ENCODE measurements at places on chromosomes 7 and 10.
A peak's percentile ranks its signal among the peaks of the same experiment; 100 is the strongest.

- no peak for DNase-seq
- no peak overlapping the region for H3K27ac ChIP-seq
- no peak overlapping the region for H3K4me3 ChIP-seq
- no peaks in the 10 kb centered on the region for H3K27me3 ChIP-seq
- H3K36me3 ChIP-seq = no peaks in the 10 kb centered on the region
Observed at GRCh38 chr10:21272643-21273399, 252.7 kb downstream of the SKIDA1 start.

GRCh38 chr7:97002555-97003261 is 2.6 kb upstream of the DLX6 start:
- no peak overlapping the region for H3K4me3 ChIP-seq
- H3K27ac ChIP-seq = no peak overlapping the region
- H3K36me3 ChIP-seq = no peaks in the 10 kb centered on the region
- no peaks in the 10 kb centered on the region for H3K4me1 ChIP-seq

GRCh38 chr7:72446591-72447462 is 34.7 kb upstream of the CALN1 start:
- H3K27ac ChIP-seq = no peak overlapping the region
- no peak for DNase-seq
- H3K36me3 ChIP-seq = no peaks in the 10 kb centered on the region

DNA sequence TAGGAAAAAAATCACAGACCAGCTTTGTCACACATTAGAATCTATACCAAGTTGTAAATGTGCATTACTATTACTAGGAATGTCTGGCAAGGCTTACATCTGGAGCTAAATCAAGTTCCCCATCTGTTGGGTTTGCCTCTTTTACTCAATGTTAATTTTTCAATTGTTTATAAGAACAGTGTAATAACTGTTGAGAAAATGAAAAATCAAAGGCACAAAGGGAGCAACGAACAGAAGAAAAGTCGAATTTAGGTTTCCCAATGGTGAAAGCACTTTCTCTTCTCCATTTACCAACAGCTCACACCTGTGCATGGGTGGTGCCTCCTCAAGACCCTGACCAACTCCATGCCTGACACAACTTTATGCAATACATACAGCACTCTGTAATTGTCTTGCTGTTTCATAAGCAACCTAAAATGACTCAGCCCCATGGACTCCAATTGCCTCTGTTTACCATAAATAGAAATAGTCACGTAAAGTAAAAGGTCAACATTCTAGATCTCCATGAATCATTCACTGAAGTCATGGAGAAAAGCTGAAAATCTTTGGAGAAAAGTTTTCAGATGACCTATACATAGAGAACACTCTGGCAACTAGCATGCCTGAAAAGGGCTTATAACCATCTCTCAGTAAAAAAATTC is 95.5 kb upstream of the KCNIP2 start:
- H3K27me3 ChIP-seq = no peaks in the 10 kb centered on the region
- no peak for DNase-seq
- peaks cover 3% of the 10 kb centered on the region for H3K36me3 ChIP-seq
- peak overlapping the region; percentile 23 for H3K4me3 ChIP-seq
- peaks cover 9% of the 10 kb centered on the region for H3K4me1 ChIP-seq
- H3K27ac ChIP-seq = peak overlapping the region; percentile 83

DNA sequence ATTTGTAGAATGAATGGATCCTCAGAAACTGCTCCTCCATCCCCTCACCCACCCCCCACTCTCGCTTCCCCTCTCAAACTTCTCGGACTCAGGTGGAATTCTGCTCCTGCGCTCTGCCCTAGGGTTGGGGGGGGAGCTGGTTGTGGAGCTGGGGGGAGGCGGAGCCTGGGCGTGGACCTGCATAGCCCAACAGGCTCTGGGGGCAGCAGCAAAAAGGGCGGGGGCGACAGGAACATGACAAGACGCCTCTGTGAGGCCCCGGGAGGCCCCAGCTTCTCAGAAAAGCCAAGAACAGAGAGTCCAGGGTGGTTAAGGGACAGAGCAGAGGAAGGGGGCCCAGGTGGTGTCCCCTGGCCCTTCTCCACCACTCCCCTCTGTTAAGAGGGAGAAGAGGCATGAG is 3.5 kb downstream of the TSC22D4 start:
- H3K4me1 ChIP-seq = peaks cover 24% of the 10 kb centered on the region
- no peaks in the 10 kb centered on the region for H3K27me3 ChIP-seq
- H3K4me3 ChIP-seq = peak overlapping the region; percentile 92
- peak overlapping the region; percentile 74 for H3K27ac ChIP-seq
- H3K36me3 ChIP-seq = peaks cover 14% of the 10 kb centered on the region

DNA sequence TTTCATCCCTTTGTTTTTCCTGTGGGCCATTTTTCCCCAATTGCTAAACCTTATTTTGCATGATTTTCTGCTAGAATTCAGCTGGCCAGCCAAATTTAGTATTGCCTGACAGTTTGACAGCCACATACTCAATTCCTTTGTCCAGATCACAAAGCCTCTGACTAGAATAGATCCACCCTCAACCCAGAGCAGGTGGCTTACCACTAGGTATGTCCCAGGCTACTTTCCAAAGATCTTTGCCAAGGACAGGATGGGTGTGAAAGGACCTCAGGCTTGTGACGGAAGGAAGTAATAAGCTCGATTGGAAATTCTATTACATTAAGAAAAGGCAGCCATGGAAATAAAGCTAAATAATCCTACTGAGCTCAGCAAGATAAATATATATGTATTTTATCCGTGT is 50.6 kb upstream of the AGK start:
- DNase-seq = no peak
- no peaks in the 10 kb centered on the region for H3K36me3 ChIP-seq
- H3K27me3 ChIP-seq = no peaks in the 10 kb centered on the region
- H3K4me1 ChIP-seq = no peaks in the 10 kb centered on the region

DNA sequence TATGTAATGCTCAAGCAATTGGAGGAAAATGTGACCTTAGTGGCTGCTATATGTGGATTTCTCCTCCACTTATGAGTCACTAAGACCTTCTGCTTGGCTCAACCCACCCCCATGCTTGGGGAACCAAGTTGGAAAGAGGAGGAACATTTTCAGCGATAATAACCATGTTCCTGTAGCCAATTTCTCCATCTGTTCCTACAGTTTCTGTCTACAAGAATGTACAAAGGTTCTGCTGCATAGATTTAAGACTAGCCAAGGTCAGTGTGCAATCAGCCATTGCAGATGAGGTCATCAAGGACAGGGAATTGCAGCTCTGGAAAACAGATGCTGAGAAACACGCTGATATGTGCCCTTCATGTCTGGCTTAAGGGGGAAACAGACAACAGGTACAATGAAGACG is 5.6 kb upstream of the NRCAM start:
- no peak overlapping the region for H3K27ac ChIP-seq
- H3K36me3 ChIP-seq = no peaks in the 10 kb centered on the region
- DNase-seq = no peak

DNA sequence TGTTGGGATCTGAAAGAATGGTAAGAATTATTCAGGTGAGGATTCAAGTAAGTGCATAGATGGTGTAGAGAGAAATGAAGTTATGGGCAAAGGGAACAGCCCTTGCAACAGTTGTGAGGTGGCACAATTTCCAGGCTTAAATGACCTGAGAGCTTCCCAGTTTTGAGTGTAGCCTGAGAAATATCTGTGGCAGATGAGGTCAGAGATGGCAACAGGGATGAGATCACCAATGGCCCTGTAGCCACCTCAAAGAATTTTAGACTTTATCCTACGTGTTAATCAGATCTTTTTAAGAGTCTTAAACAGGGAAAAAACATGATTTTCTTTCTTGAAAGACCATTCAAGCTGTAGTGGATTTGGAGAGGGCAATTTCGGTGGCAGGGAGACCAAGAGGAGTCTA is 1.9 kb upstream of the NRF1 start:
- no peak for DNase-seq
- H3K4me1 ChIP-seq = peaks cover 15% of the 10 kb centered on the region
- H3K27ac ChIP-seq = no peak overlapping the region
- no peaks in the 10 kb centered on the region for H3K27me3 ChIP-seq
- no peaks in the 10 kb centered on the region for H3K36me3 ChIP-seq
- peak overlapping the region; percentile 91 for H3K4me3 ChIP-seq

- no peak overlapping the region for H3K4me3 ChIP-seq
- H3K27ac ChIP-seq = no peak overlapping the region
- no peak for DNase-seq
- H3K27me3 ChIP-seq = no peaks in the 10 kb centered on the region
- H3K36me3 ChIP-seq = no peaks in the 10 kb centered on the region
- peaks cover 5% of the 10 kb centered on the region for H3K4me1 ChIP-seq
Observed at GRCh38 chr7:76395965-76396726, 13.4 kb downstream of the SSC4D start.

- no peaks in the 10 kb centered on the region for H3K36me3 ChIP-seq
- no peaks in the 10 kb centered on the region for H3K4me1 ChIP-seq
- no peak overlapping the region for H3K27ac ChIP-seq
- DNase-seq = no peak
- no peak overlapping the region for H3K4me3 ChIP-seq
Observed at GRCh38 chr10:89738551-89739209, 37.3 kb downstream of the KIF20B start.

DNA sequence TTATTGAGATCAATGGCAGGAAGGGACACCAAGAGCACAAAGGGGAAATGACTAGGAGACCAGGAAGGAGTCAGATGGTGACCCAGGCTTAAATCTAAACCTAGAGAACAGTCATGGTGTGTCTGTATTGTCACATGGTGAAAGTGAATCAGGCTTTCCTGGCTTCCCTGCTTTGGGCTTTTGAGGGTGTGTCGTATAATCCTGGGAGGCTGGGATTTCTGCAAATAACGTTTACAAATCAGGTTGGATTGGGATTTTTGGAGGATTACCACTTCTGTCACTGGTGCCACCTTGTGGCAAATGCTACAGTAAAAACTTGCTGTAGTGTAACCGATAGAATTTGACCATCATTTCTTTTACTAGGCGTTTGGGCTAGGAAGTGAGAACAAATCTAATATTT is 502.6 kb downstream of the NRG3 start:
- no peak overlapping the region for H3K4me3 ChIP-seq
- no peaks in the 10 kb centered on the region for H3K36me3 ChIP-seq
- H3K4me1 ChIP-seq = no peaks in the 10 kb centered on the region
- H3K27me3 ChIP-seq = no peaks in the 10 kb centered on the region

- peaks cover 9% of the 10 kb centered on the region for H3K4me1 ChIP-seq
- H3K27ac ChIP-seq = no peak overlapping the region
Observed at GRCh38 chr7:99080679-99081078, 63.2 kb downstream of the SMURF1 start.

- peaks cover 20% of the 10 kb centered on the region for H3K36me3 ChIP-seq
- no peaks in the 10 kb centered on the region for H3K4me1 ChIP-seq
- DNase-seq = no peak
- no peak overlapping the region for H3K27ac ChIP-seq
- no peaks in the 10 kb centered on the region for H3K27me3 ChIP-seq
Observed at GRCh38 chr7:80213814-80214213, 79.2 kb downstream of the GNAI1 start.

DNA sequence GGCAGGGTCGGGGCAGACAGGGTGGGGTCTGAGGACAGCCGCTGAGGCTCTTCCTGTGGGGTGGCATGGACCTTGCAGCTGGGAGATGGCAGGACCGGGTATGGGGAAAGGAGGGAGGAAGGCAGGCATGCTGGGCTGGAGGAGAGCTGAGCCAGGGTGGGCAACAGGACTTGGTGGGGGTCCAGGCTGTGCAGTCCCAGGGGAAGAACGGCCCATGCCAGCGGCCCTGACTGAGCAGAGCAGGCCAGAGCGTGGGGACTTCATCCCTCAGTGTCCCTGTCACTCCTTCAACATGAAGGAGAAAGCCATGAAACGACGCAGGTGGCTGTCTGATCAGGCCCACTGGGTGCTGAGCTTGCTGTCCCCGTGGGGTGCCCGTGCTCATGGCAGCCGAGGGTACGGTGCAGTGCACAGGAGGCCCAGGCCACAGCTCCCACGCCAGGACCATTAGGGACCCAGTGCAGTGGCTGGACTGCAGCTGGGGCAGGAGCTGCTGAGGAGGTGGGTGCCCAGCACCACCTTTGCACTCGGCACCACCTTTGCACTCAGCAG is 519.6 kb downstream of the PTPRN2 start:
- H3K36me3 ChIP-seq = no peaks in the 10 kb centered on the region
- no peaks in the 10 kb centered on the region for H3K27me3 ChIP-seq
- H3K4me3 ChIP-seq = no peak overlapping the region
- H3K27ac ChIP-seq = no peak overlapping the region
- DNase-seq = no peak
- no peaks in the 10 kb centered on the region for H3K4me1 ChIP-seq

DNA sequence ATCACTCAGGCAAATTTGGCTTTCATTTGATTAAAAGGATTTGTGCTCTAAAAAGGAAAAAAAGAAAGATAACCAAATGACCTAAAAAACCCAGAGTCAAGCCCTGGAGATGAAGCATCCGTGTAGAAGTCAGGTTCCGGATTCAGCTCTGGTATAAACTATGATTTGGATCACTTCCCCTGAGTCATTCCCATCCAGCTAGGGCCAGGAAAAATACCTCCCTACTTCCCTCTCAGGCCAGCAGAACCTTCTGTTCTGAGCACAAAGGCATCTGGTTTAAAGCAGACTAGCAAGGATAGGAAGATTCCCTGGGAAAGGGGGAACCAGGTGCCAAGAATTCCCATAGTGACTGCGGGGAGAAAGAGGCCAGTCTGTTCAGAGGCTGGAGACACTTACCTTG is 25.7 kb upstream of the NDST2 start:
- no peak for DNase-seq
- peak overlapping the region; percentile 79 for H3K27ac ChIP-seq
- H3K4me1 ChIP-seq = peaks cover 8% of the 10 kb centered on the region
- H3K36me3 ChIP-seq = peaks cover 45% of the 10 kb centered on the region
- no peak overlapping the region for H3K4me3 ChIP-seq
- H3K27me3 ChIP-seq = no peaks in the 10 kb centered on the region

GRCh38 chr10:19824381-19825342 is 8.4 kb downstream of the PLXDC2 start:
- no peak for DNase-seq
- no peak overlapping the region for H3K4me3 ChIP-seq
- peak overlapping the region; percentile 49 for H3K27ac ChIP-seq
- peaks cover 69% of the 10 kb centered on the region for H3K4me1 ChIP-seq

- H3K4me3 ChIP-seq = no peak overlapping the region
- H3K36me3 ChIP-seq = no peaks in the 10 kb centered on the region
- no peak for DNase-seq
- no peak overlapping the region for H3K27ac ChIP-seq
- no peaks in the 10 kb centered on the region for H3K27me3 ChIP-seq
- no peaks in the 10 kb centered on the region for H3K4me1 ChIP-seq
Observed at GRCh38 chr7:88268051-88268450, 38.6 kb downstream of the STEAP4 start.

DNA sequence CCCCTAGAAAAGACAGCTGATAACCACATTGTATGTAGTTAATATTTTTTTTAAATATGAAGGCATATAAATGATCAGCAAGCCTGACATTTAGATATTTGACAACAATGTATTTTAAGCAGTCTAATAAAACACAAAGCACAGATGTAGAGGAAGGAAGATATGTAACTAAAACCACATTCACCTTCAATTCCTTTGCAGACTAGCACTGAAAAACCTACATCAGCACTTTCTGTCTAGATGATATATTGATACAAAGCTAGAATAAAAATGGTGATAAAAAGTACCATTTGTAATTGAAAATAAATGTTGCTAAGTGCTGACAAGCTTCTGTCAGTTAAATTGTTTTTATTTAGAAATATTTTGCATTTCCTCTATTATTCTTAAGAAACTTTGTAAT is 153.6 kb downstream of the IMMP2L start:
- H3K27ac ChIP-seq = no peak overlapping the region
- H3K36me3 ChIP-seq = no peaks in the 10 kb centered on the region
- H3K4me3 ChIP-seq = no peak overlapping the region
- H3K27me3 ChIP-seq = no peaks in the 10 kb centered on the region
- H3K4me1 ChIP-seq = no peaks in the 10 kb centered on the region
- no peak for DNase-seq

All from ascending aorta (tissue), 2 donors.